CD4-positive, alpha-beta T cell treated with Interleukin-15 for 4 hours (primary cell): ENCODE measurements at places on chromosomes 12 and 14.

DNA sequence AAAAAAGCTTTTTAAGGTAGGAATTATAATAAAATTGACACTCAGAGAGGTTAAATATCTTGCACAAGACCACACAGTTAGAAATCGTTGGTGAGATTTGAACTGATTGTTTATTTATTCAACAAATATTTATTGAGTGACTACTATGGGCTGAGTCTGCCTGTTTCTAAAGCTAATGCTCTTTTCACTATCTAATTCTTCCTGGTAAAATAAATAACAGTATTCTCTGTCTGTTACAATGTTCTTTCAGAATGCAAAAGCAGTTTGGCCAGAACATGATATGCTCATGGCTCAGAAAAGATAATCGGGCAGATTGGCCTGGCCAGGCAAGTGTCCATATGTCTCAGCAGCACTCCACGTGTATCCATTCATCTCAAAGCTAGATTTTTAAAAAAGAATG is 82.0 kb downstream of the BTG1 start:
- no peak for DNase-seq

GRCh38 chr12:26810330-26810729 is 22.7 kb downstream of the ITPR2 start:
- DNase-seq: no peak

DNA sequence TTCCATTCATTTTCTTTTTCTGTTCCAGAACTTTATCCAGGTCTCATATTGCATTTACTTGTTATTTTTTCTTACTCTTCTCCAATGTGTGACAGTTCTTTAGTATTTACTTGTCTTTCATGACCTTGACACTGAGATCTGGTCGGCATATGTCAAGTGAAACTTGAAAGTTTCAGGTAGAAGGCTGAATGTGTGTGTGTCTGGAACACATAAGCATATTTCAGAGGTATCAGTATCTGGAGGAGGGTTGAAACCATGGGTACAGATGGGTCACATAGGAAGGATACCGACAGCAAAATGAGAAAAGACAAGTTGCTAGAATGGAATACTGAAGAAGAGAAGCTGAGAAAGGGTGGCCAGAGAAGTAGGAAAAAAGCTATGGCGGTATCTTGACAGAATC is 22.5 kb upstream of the PTGDR start:
- DNase-seq: no peak

DNA sequence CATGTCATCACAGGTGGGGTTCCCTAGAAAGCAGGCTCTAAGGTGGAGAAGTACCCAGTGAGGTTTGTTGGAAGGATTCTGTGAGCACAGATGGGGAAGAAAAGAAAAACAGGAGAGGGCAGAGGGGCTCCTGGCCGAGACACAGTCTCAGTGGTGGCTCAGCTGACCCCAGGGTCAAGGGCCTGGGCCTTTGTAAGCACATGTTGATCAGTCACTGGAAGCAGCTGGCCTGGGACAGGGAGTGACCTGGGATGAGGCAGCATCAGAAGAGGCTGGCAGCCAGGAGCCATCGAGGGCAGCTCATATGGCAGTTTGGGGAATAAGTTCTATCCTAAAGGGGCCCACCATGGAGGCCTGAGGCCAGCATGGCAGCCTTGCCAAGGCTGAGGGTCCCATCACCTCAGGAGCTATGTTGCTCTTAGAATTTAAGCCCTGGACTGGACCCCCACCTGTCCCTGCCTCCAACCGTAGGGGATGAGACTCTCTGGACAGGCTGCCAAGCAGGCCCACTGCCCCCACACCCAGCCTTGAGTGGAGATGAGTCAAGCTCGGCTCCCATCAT is 6.3 kb upstream of the TMEM179 start:
- no peak for DNase-seq

DNA sequence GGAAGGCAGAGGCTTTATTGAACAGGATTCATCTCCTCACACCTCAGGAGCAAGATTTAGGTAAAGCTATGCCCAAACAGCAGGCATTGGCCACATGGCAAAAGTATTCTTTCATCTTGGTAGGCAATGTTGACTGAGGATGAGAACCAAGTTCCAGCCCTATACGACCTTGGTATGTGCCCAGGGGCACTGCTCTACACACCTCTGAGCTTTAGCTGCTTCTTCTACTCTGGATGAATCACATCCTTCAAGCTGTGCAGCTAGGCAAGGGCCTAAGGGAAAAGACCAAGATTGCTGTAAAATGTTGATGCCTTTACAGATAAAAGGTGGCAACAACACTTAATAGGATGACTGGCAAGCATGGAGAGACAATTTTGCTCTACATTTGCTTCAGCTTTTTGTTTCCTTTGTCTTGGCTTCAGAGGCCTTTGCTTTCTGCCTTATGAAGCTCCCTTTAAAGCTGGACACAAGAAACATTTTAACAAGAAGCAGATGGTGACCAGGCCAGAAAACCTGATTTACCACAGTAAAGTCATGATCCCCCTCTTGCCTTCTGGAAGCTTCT is 183.3 kb upstream of the KITLG start:
- DNase-seq: no peak
